Fibroblast of villous mesenchyme (primary cell): ENCODE measurements at places on chromosomes 1 and 21. TPM values are rescaled to one million over a fixed set of nuclear protein-coding genes. Genes with fewer than 3 reads are reported as not detected.

The PTGS2 gene
- 3.0 and 5.5 TPM in 2 replicates for total RNA-seq

The OVAAL gene
- not detected in 2 replicates for total RNA-seq

The HOOK1 gene
- not detected in 2 replicates for total RNA-seq

The POGK gene
- total RNA-seq: 27.1 and 36.7 TPM in 2 replicates

The BLACAT1 gene
- total RNA-seq: not detected in 2 replicates

The ZNF695 gene
- 1.3 and 2.6 TPM in 2 replicates for total RNA-seq

The ARHGEF16 gene
- 0.86 and 0.97 TPM in 2 replicates for total RNA-seq

The PRELP gene
- total RNA-seq: under 0.01 and 0.43 TPM in 2 replicates

The ZNF683 gene
- total RNA-seq: not detected in 2 replicates

The RGS8 gene
- not detected in 2 replicates for total RNA-seq

The NCF2 gene
- total RNA-seq: 1.6 TPM in 1 of 2 replicates, not detected in the other

The AKT3 gene
- total RNA-seq: 36.4 and 38.0 TPM in 2 replicates

The SPATA45 gene
- 0.43 TPM in 1 of 2 replicates, not detected in the other for total RNA-seq

The GNL2 gene
- 77.7 and 85.4 TPM in 2 replicates for total RNA-seq
